B cell (primary cell): ENCODE measurements at places on chromosomes 5 and 9.

DNA sequence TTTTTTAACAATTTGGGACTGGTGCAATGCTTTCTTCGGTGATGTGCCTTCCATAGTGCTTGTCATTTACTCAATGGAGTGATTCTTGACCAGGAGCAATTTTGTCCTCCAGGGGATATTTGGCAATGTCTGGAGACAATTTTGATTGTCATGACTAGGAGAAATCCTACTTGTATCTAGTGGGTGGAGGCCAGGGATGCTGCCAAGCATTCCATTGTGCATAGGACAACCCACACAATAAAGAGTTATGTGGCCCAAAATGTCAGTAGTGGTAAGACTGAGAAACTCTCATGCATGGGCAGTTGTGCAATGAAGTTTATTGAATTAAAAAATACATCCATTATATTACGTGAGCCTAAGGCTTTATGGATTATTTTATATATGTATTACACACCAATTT lies 70.5 kb downstream of the FOCAD start:
- no peak for DNase-seq

DNA sequence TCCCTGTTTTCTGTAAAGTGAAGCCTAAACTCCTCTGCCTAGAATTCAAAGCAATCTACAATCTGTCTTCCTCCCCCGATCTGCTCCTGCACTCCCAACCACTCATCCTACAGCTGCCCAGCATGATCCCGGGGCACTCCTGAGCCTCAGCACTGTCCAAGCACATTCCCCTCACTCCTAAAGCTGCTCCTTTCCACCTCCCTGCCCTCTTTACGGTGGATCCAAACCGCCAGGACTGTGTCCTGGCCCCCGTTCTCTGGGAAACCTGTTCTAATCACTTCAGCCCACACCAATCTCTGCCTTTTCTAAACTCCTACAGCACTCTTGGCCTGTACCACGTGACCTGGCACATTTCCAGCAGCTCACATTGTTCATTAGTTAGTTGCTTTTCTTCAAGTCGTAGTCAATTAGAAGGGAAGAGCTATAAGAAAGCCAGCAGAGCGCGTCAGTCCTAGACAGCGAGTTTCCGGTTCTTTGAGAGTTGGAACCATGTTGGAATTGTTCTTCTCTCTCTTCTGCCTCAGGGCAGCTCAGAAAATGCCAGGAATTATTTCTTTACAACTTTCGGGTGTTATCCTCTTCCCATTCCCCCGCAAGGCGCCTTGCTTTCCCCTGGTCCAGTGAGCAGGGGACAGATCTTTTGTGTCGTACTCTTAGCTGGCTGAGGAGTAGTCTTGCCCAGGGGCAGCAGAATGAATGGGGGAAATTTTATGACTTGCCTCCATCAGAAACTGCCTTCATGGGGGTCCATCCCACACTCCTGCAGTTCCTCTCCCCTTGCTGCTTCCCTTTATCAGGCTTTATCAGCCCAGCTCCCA lies 60.7 kb downstream of the NRG2 start:
- no peak for DNase-seq

- no peak for DNase-seq
Measured at GRCh38 chr5:87138091-87138805, 129.4 kb upstream of the RASA1 start.

GRCh38 chr5:10144040-10144439 lies 105.6 kb downstream of the ATPSCKMT start:
- DNase-seq, result no peak

GRCh38 chr9:81832571-81833285 lies 95.5 kb upstream of the SPATA31D4 start:
- no peak for DNase-seq

GRCh38 chr5:17444496-17444895 lies 53.5 kb upstream of the TAF11L2 start:
- DNase-seq, result no peak
